Activated CD4-positive, alpha-beta T cell treated with anti-CD3 and anti-CD28 coated beads for 4 hours (primary cell): ENCODE measurements at places on chromosomes 3 and 15.

- DNase-seq = no peak
These were observed 151.4 kb downstream of the RPLP1 start for GRCh38 chr15:69604072-69604411.

DNA sequence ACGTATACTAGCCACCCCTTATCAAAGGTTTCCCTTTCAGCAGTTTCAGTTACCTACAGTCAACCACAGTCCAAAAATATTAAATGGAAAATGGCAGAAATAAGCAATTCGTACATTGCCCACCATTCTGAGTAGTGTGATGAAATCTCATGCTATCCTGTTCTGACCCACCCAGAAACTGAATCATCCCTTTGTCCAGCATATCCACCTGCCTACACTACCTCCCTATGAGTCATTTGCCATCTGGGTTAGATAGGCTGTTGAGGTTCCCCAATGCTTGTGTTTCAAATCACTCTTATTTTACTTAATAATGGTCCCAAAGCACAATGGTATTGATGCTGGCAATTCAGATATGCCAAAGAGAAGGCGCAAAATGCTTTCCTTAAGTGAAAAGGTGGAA lies 15.3 kb upstream of the PHC3 start:
- DNase-seq = no peak

GRCh38 chr3:132867956-132868355 lies 145.7 kb upstream of the NPHP3 start:
- no peak for DNase-seq

DNA sequence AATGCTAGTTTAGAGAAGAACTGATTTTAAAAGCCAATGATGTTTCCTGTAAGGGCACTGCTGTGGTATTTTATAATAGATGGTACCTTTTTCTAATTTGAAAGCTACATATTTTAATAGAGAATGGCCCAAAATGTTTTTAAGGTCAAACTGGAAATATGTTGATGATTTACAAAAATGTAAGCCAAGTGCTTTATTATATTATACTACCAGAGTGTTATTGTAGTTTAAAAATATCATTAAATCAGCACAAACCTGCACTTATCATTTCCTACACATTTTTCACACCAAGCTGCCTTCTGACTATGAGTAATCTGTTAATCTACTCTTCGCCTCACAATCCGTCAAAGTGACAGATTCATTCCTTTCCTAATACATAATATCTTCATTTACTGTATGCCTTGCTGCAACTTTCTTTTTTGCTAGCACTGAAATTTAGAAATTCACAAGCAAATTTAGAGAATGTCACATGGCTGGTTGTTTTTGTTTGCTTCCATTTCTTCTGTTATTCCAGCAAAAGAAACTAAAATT lies 126.4 kb upstream of the FAM3D start:
- DNase-seq = no peak

DNA sequence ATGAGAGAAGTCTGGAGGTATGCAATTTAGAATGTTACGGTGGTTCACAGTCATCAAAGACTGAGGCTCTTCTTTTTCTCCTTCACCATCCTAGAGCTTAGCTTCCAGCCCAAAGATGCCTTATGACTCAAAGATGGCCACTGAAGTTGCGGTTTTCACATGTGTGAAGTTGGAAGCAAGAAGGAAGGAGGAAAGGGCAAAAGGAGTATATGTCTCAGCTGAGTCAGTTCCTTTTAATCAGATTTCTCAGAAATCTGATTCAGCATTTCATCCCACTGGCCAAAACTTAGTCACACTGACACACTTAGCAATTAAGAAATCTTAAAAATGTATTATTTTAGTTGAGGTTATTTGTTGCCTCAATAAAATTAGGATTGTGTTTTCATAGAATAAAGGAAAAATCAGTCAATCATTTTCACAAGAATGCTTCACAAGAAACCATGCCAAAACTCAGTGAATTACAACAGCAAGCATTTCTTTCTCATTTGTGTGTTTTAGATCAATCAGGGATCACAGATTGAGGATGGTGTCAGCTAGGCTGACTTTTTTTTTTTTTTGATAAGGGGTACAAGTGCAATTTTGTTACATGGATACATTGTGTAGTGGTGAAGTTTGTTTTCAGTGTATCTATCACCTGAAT lies 211.1 kb upstream of the GADL1 start:
- no peak for DNase-seq

DNA sequence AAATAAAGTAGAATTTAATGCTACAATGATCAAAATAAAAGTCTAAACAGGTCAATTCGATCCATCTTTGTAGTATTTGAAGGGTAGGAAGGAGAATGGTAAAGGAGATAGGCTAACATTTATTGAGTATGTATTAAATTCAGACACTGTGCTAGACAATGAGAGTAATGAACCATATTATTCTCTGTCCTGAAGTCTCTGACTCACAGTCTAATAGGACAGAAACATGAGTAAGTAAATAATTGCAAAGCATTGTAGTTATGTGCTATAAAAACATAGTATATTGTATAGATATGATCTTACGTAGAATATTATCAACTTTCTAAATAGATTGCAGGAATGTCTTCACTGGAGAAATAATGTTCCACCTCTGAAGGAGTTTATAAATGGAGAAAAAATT lies 64.5 kb downstream of the MDFIC2 start:
- DNase-seq = no peak

DNA sequence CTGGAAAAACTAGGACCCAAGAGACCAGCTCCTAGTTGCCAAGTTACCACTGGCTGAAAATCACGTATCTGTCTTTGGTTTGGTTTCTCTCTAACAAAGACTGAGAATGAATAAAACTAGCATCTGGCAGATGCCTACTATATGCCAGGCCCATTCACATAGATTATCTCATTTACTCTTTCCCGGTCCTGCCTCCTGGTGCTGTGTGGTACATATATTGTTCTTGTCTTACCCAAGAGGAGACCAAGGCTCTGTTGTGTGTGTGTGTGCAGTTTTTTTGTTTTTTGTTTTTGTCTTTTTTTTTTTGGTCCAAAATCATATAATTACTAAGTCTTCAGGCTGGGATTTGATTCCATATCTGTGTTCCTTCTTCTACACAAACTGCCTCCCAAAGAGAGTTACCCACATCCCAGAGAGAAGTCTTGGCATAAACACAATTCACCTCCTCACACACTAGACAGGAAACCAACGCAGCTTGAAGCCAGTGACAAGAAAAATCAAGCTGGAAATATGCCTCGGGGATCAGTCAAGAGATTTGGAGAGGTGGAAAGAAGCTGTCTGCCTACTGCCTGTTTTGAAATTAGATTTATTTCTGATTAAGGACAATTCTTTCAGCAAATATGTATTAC lies 891 bp downstream of the AHSG start:
- no peak for DNase-seq

DNA sequence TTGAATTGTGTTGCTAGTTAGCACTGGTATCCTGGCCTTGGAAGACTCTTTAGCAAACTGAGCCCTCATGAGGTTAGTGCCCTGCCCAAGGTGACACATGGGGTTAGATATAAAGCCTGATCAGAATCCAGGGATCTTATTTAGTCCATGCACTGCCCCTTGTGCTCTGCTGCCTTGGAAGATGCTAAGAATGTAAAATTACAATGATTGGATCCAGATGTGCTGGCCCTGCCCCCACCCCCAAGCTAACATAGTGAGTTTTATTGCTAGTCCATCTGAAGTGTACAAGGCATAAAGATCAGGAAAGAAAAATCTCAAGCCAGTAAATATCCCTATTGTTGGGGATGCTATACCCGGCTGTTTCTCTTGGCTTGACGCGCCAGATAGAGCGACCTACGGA lies 248.1 kb upstream of the C2CD4B start:
- no peak for DNase-seq
